ENCODE measurements at places on chromosomes 2 and 18. TPM values are rescaled to one million over a fixed set of nuclear protein-coding genes. Genes with fewer than 3 reads are reported as not detected.

Gene RAD51AP2
- total RNA-seq, result 0.10 TPM

Gene ERICH2
- total RNA-seq, result not detected

Gene ARMC9
- 33.6 TPM for total RNA-seq

Gene LHCGR
- total RNA-seq, result not detected

Gene GPD2
- total RNA-seq, result 58.1 TPM

Gene MOB4
- 72.6 TPM for total RNA-seq

Gene DSG2
- 66.0 TPM for total RNA-seq

Gene IGFBP2
- total RNA-seq, result 848 TPM

Gene TXNDC2
- total RNA-seq, result not detected
